ENCODE measurements at places on chromosomes 11 and 22. TPM values are rescaled to one million over a fixed set of nuclear protein-coding genes. Genes with fewer than 3 reads are reported as not detected.

C11orf91 gene
- not detected for total RNA-seq

- no peak overlapping the region for H3K4me3 ChIP-seq
- peaks cover 2% of the 10 kb centered on the region for H3K4me1 ChIP-seq
- H3K36me3 ChIP-seq: no peaks in the 10 kb centered on the region
- H3K27ac ChIP-seq: no peak overlapping the region
- no peak for DNase-seq
Measured at GRCh38 chr11:61930933-61931332, 13.6 kb upstream of the RAB3IL1 start.

DNA sequence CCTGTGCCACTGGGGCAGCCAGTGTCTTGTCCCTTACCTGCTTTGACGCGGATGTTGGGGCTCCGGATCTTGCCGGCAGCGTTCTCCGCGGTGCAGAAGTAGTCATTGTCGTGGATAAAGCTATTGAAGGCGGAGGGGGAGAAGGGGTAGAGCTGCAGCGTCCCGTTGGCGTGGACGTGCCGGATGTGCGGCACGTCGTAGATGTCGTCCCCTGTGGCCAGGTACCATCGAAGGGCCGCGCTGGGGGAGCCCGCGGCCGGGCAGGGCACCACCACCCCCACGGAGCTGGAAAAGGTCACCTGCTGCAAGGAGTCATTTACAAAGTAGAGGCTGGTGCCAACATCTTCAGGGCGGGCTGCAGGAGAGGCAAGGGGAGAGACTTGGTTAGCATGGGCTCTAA is 16.6 kb downstream of the DSCAML1 start:
- no peak for DNase-seq
- peaks cover 17% of the 10 kb centered on the region for H3K27me3 ChIP-seq
- H3K4me3 ChIP-seq: no peak overlapping the region

DNA sequence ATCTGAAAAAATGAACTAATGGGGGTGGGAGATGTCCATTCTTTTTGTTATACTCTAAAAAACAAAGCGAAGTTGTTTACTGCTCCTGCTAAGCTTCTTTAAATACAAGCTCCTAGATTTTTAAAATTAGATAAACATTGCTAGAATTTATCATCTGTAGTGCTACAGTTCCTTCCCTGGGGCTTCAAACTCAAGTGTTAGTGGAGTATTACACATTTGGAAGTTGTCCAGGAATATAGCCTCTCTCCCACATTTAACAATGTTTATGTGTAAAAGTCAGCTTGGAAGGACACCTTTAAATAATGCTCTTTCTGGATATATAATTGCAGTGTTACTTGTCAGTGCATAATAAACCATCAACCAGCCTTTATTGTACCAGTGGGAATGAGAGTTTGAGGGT is 155.5 kb downstream of the SPON1 start:
- H3K27me3 ChIP-seq: no peaks in the 10 kb centered on the region
- H3K4me3 ChIP-seq: no peak overlapping the region
- peaks cover 8% of the 10 kb centered on the region for H3K4me1 ChIP-seq
- no peaks in the 10 kb centered on the region for H3K36me3 ChIP-seq
- no peak for DNase-seq
